RKO (cell line): ENCODE measurements at places on chromosomes 6 and 20.

GRCh38 chr20:24034820-24035219 lies 46.2 kb upstream of the GGTLC1 start:
- no peak for DNase-seq

DNA sequence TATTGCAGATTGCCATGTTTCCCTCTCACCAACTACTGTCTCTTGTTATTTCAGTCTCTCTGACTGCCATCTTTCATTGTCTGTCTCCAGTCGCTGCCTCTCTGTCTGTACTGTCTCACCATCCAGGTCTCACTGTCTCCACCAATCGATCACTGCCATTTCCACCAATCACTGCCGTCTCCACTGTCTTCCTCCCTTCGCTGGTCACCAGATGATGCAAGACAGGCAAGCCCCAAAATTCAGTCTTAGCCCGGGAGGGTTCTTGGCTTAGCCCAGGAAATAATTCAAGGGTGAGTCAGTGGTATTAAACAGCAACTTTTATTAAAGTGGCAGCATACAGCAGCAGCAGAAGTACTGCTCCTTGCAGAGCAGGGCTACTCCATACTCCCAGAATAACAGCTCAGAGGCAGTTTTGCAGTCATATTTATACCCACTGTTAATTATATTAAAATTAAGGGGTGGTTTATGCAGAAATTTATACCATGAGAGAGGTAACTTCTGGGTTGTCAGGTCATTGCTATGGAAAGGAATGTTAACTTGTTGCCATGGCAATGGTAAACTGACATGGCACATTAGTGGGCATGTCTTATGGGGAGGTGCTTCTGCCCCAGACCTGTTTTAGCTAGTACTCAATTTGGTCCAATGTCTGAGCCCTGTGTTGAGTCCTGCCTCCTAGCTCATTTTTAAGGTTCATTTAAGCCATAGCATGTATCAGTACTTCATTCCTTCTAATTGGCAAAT lies 23.0 kb upstream of the ECHDC1 start:
- peak; percentile 94 for DNase-seq

DNA sequence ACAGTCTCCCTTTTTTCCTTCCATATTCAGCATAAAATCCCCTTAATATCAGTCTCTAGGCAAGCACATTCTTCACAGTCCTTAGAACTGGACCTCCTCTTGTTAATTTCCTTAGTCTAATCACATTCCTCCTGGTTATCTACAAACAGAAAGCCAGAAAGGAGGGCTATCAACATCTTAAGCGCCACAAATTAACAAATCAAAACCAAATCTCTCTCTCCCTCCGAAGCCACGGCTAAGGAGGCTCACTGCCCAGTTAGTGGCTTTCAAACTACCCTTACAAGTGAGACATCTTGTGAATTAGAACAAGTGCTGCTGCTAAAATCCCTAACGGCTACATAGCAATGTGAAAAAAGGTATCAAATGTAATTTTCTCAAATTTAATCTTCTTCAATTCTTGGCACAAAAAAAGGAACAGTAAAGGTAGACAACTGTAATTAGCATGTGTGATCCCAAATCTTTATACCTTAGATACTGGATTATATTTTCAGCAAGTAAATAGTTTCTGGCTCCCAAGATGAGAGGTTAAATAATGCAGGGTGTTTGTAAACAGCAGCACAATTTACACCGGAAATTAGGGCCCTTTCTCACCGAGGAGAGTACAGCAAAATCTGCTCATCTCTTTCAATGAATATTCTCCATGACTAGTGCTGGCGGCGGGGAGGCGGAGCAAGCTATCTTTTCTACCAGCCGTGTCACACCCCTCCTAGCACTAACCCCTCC lies 1.4 kb upstream of the TRIM39 start:
- peak; percentile 89 for DNase-seq

GRCh38 chr20:36645353-36645752 lies 643 bp downstream of the SLA2 start:
- no peak for DNase-seq

GRCh38 chr6:121157906-121158305 lies 176.4 kb downstream of the TBC1D32 start:
- no peak for DNase-seq

DNA sequence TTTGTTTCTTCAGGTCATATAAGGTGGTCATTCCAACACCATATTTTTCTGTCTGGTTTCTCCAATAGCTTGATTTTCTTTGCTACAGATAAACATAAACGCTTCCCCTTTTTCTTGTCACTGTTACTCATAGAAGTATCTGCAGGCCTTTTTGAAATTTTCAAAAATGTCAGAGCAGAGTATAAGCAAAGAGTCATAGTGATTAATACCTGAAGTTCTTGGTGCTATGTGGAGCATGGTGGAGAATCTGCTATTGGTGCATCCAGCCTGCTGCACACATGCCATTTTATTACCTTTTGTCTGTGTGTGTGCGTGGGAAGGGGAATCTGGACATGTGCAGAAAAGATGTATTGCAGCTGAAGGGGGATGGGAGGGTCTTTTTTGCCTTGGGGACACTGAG lies 19.7 kb downstream of the STX11 start:
- no peak for DNase-seq

DNA sequence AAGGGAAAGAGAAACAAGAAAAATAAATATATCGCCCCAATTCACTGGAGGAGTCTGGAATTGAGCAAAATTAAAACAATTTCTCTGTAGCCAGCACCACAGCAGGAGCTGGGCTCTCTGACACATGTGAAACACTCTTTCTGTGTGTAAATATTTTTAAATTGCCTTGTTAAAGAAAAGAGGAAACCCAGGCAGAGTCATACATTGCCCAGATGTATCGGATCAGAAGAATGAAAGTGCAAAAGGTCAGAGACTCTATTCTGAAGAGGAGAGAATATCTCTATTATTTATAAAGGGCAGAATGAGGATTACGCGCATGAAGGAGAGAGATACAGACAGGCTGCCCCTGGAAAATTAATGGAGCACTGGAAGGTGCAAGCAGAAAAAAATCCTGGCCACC lies 127.0 kb upstream of the MAN1A1 start:
- DNase-seq, result no peak

GRCh38 chr6:137832110-137832509 lies 34.9 kb upstream of the TNFAIP3 start:
- DNase-seq, result peak; percentile 51

DNA sequence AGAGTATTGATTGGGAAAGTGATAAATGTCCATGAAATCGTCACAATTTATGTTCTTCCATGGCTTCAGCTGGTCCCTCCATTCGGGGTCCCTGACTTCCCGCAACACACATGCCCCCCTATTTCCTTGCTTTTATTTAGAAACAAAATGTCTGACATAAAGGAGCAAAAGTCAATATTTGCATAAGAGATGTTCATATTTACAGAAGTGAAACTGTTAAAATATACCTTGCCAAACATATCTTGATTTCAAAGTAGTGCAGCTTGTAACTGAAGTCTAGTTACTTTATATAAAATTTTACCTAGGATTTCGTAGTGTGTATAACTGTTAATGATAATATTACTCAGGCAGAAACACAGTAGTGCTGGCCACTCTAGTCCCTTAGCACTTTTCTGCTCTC lies 548.9 kb upstream of the ADGRB3 start:
- no peak for DNase-seq

DNA sequence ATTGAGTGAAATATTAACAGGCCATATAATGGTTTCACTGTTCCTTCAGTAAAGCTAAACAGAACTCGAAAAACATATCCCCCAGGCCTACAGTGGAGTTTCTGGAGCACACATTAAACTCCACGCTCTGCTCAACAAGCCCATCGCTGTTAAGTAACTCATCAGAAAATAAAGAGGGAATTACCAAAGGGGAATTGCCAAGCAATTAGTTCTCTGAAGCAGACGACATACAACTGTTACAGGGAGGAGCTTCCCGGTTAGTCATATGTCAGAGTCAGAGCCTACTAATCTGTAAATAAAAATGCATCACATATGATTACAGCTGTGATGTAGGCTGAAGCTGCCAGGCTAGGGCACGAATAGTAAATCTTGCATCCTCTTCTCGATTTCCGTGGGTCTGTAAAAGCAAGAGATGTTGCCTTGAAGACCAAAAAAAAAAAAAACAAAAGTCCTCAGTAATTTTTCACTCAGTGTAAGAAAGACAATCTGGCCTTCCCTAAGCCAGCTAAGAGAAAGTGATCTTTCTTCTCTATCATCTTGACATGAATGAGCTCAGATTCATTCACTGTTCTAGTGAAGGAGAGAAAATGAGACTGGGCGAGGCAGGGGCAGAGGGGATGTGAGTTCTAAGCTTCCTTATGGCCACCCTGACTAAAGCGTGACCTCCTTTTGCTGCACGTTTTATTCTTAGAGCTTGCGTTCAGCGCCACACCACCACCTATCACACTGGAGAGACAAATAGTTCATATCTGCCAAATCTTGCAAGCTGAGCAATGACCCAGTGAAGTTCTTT lies 13.8 kb downstream of the ATXN1 start:
- DNase-seq, result peak; percentile 50
